ENCODE measurements at places on chromosomes 5 and 9. TPM values are rescaled to one million over a fixed set of nuclear protein-coding genes. Genes with fewer than 3 reads are reported as not detected.

The MYOT gene
- total RNA-seq, result 0.38 TPM

The NSUN2 gene
- total RNA-seq, result 74.7 TPM

The CCIN gene
- total RNA-seq, result 0.36 TPM

The RASGRF2 gene
- total RNA-seq, result 1.5 TPM

The TMEM174 gene
- not detected for total RNA-seq

The TLR4 gene
- 2.1 TPM for total RNA-seq

The SLC9A3 gene
- total RNA-seq, result 4.6 TPM

The FGD3 gene
- total RNA-seq, result 7.4 TPM

The CDC42SE2 gene
- 20.9 TPM for total RNA-seq
